Activated T-helper 1 cell treated with anti-CD3 and anti-CD28 coated beads, Interleukin-12 subunit alpha, Interleukin-12 subunit beta, Interleukin-2, Interleukin-4 antibody, amounts not matched to agents 30 ng/mL and 10 ng/mL and 1 ng/mL, durations not matched to agents 14 hours and 24 hours and 36 hours (primary cell): ENCODE measurements at places on chromosomes 4 and X. TPM values are rescaled to one million over a fixed set of nuclear protein-coding genes. Genes with fewer than 3 reads are reported as not detected.

- H3K4me3 ChIP-seq, result peak overlapping the region; percentile 96
- H3K36me3 ChIP-seq, result peaks cover 25% of the 10 kb centered on the region
- DNase-seq, result peak; percentile 1
- H3K27ac ChIP-seq, result peak overlapping the region; percentile 91
These were observed 63.3 kb upstream of the CCDC160 start for GRCh38 chrX:134173541-134174272.

DNA sequence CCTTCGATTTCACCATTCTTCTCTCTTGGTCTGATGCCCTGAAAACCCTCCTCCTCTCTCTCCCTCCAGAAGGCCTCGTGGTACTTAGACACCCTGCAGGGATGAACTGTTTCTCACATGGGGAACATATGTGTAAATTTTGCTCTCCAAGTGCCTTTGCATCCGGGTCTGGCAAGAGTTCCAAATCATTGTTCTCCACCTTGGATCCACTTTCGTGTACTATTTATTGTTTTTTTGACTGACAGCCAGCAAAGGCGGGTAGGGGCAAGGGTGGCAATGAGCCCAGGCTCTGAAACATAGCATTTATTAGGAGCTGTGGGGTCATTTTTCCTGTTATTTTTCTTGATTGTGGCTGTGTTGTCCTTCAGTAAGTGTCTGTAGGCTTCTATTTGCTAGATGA lies 81.7 kb downstream of the RTL5 start:
- no peaks in the 10 kb centered on the region for H3K4me1 ChIP-seq
- H3K27me3 ChIP-seq, result peaks cover 26% of the 10 kb centered on the region
- no peak for DNase-seq
- H3K27ac ChIP-seq, result no peak overlapping the region

GRCh38 chrX:123561439-123562215 lies 171.2 kb downstream of the THOC2 start:
- no peaks in the 10 kb centered on the region for H3K4me1 ChIP-seq
- no peak overlapping the region for H3K27ac ChIP-seq
- no peak overlapping the region for H3K4me3 ChIP-seq

GRCh38 chrX:153464116-153464515 lies 6.3 kb downstream of the HAUS7 start:
- H3K27ac ChIP-seq, result no peak overlapping the region
- DNase-seq, result no peak
- H3K27me3 ChIP-seq, result no peaks in the 10 kb centered on the region
- H3K4me1 ChIP-seq, result no peaks in the 10 kb centered on the region
- H3K36me3 ChIP-seq, result peaks cover 21% of the 10 kb centered on the region

CDS1 gene
- not detected in 2 replicates for total RNA-seq

- H3K4me1 ChIP-seq, result no peaks in the 10 kb centered on the region
- no peak for DNase-seq
- H3K27me3 ChIP-seq, result peaks cover 3% of the 10 kb centered on the region
These were observed 22.4 kb downstream of the AFP start for GRCh38 chr4:73458184-73459047.

PLXNB3 gene
- 0.21 and 0.81 TPM in 2 replicates for total RNA-seq

TMEM156 gene
- 27.7 and 29.4 TPM in 2 replicates for total RNA-seq

- H3K27ac ChIP-seq, result no peak overlapping the region
- H3K4me1 ChIP-seq, result no peaks in the 10 kb centered on the region
- H3K4me3 ChIP-seq, result no peak overlapping the region
- no peaks in the 10 kb centered on the region for H3K27me3 ChIP-seq
- no peaks in the 10 kb centered on the region for H3K36me3 ChIP-seq
These were observed 370.2 kb downstream of the GRIA2 start for GRCh38 chr4:157590679-157591078.

GRCh38 chr4:73431813-73432168 lies 4.2 kb upstream of the AFP start:
- no peaks in the 10 kb centered on the region for H3K4me1 ChIP-seq
- H3K27ac ChIP-seq, result no peak overlapping the region
- DNase-seq, result no peak
- H3K27me3 ChIP-seq, result peaks cover 3% of the 10 kb centered on the region

LDB2 gene
- not detected in 2 replicates for total RNA-seq

GRCh38 chr4:22299678-22300077 lies 216.2 kb downstream of the ADGRA3 start:
- H3K36me3 ChIP-seq, result no peaks in the 10 kb centered on the region
- no peak overlapping the region for H3K4me3 ChIP-seq
- H3K27ac ChIP-seq, result no peak overlapping the region
- no peaks in the 10 kb centered on the region for H3K27me3 ChIP-seq
- DNase-seq, result no peak

NLRP2B gene
- total RNA-seq, result not detected in 2 replicates

UGDH gene
- total RNA-seq, result 26.0 and 30.6 TPM in 2 replicates

DNA sequence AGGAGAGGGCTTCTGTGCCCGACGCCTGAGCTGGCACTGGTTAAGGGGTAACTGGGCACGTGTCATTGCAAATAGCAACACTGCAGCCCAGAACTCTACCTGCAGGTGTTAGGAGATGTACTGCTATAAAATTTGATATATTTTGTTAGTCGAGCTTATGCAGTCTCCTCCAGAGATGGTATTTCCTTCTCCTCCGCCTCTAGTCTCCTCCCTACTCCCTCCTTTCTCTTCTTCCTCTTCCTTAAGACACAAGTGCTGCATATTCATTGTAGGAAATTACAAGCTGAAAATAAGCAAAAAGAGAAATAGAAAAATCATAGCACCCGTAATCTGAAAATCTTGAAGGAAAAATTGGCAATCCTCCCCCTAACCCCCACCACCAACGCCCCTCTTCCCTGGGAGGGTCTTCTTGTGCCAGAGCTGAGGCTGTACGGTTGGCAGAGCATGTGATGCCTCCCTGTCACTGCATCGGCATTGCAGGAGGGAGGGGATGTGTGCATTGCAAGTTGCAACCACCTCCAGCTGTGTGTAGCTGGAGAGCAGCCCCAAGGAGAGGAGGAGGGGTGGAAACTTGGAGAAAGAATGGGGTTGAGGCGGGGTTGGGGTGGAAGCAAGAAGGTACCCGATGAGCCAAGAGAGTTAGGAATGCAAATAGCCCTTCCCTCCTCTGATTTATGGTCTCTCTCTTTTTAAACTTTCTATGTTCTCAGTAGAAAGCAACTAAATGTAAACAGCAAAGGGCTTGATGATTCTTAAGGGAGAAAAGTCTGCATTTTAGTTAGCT lies 48.3 kb upstream of the MND1 start:
- no peaks in the 10 kb centered on the region for H3K27me3 ChIP-seq
- no peak overlapping the region for H3K27ac ChIP-seq
- no peaks in the 10 kb centered on the region for H3K36me3 ChIP-seq

DNA sequence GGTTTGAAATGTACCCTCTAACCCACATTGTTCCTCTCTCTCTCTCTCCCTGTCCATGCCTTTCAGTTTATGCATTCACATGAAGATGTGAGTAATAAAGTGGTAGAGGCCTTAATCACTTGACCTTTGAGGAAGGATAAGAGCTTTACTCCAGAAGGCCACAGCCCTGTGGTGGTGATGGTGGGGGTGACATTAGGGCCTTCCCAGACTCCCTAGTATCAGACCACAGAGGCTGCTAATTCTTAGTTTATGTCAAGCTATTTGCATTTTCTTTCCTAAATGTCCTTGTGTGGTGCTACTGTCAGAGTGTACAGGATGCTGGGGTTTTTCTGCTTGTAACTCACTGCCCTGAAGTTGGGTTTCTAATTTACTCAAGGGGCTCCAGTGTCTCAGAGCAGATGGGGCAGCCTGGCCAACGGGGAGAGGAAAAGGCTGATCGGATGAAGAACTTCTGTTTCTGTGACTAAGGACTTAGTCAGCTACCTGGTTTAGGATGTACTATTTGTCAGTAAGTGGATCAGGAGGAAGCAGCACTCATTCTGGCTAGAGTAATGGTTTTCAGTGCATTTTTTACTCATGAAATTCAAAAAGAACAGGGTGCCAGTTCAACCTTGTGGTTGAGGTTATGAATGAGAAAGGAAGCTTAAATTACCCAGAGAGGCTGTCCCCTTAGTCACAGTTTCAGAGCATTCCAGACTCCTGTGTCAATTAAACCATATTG lies 509.6 kb upstream of the DIPK2B start:
- peak; percentile 16 for DNase-seq
- peak overlapping the region; percentile 11 for H3K4me3 ChIP-seq
- peaks cover 45% of the 10 kb centered on the region for H3K4me1 ChIP-seq
- H3K27ac ChIP-seq, result peak overlapping the region; percentile 90

DGAT2L6 gene
- total RNA-seq, result not detected in 2 replicates

- no peak overlapping the region for H3K27ac ChIP-seq
- no peaks in the 10 kb centered on the region for H3K27me3 ChIP-seq
- H3K4me1 ChIP-seq, result no peaks in the 10 kb centered on the region
- DNase-seq, result no peak
- H3K36me3 ChIP-seq, result no peaks in the 10 kb centered on the region
These were observed 400.6 kb downstream of the PABPC4L start for GRCh38 chr4:133800966-133801365.

- peaks cover 6% of the 10 kb centered on the region for H3K4me1 ChIP-seq
- H3K27ac ChIP-seq, result no peak overlapping the region
- no peak for DNase-seq
These were observed 165.3 kb upstream of the BCOR start for GRCh38 chrX:40263014-40263560.

- no peak for DNase-seq
- no peaks in the 10 kb centered on the region for H3K27me3 ChIP-seq
- no peak overlapping the region for H3K4me3 ChIP-seq
- H3K4me1 ChIP-seq, result peaks cover 11% of the 10 kb centered on the region
These were observed 73.9 kb downstream of the NSG1 start for GRCh38 chr4:4460759-4461158.

DNA sequence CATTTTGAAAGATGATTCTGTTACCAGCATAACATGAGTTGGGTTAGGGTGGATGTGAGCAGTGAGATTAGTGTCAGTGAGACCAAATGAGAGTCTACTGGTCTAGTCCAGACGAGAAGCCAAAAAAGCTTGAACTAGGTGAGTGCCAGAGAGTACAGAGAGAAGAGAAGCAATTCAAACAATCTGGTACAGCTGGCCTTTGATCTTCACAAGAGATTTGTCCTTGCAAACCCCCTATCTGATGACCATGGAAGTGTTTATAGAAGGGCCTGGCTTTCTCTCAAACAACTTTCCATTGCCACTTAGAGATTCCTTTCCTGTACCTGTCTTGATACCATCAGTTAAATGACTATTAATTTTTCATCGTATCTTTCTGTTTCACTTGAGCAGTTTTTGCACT lies 128.5 kb downstream of the PPA2 start:
- H3K4me1 ChIP-seq, result no peaks in the 10 kb centered on the region
- no peak for DNase-seq
- peaks cover 4% of the 10 kb centered on the region for H3K27me3 ChIP-seq
- no peak overlapping the region for H3K4me3 ChIP-seq
- no peak overlapping the region for H3K27ac ChIP-seq

DNA sequence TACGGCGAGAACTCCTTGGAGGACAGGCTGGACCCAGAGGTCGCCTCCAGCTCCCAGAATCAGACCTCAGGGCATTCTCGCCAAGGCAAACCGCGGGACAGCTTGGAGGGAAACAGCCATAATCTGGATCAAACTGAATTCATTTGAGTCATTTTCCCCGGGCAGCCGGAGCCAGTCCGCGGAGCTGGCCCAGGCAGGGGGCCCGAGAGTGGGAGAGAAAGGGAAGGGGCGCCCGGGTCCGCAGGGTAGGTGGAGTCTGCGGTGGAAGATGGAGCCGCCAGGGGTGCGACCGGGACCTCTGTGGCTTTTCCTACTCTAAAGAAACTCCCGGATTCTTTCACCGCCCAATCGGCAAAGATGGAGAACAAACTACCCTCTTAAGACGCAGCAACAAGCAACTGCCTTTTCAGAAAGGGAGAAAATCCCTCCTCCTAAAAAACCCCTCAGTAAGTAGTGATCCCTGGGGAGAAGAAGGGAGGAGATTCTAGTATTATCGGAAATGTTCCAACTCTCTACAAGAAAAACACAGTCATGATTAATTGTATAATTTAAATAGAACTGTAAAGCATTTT lies 5.2 kb downstream of the NKX3-2 start:
- peaks cover 77% of the 10 kb centered on the region for H3K27me3 ChIP-seq
- peaks cover 8% of the 10 kb centered on the region for H3K4me1 ChIP-seq
- no peak overlapping the region for H3K4me3 ChIP-seq
- peak overlapping the region; percentile 87 for H3K27ac ChIP-seq
- H3K36me3 ChIP-seq, result peaks cover 1% of the 10 kb centered on the region

GRCh38 chr4:24404281-24404680 lies 180.1 kb downstream of the DHX15 start:
- H3K4me3 ChIP-seq, result no peak overlapping the region
- no peak for DNase-seq
- no peaks in the 10 kb centered on the region for H3K36me3 ChIP-seq
- H3K27ac ChIP-seq, result no peak overlapping the region

- no peak overlapping the region for H3K4me3 ChIP-seq
- H3K27ac ChIP-seq, result no peak overlapping the region
- H3K36me3 ChIP-seq, result no peaks in the 10 kb centered on the region
- H3K27me3 ChIP-seq, result no peaks in the 10 kb centered on the region
- no peak for DNase-seq
These were observed 27.7 kb downstream of the ATP7A start for GRCh38 chrX:77938083-77938680.

NEK1 gene
- total RNA-seq, result 9.1 and 11.6 TPM in 2 replicates

DNA sequence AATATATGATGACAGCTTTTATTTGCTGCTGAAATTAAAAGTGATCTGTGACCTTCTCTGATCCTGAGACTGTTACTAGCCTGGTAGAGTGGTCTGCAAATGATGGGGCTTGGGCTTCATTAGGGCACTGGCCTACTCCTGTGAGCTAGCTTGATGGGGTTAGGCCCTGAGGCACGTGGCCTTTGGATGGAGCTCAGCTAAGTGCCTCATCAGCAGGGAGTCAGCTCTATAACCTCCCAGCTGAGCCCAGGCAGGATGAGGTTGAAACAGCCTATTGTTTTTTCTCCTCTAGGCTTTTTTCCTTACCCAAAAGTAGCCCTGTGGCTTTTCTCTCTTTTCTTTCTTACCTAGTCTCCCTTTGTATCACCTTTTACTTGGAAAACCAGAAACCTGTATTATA lies 92.2 kb downstream of the AFF2 start:
- H3K36me3 ChIP-seq, result no peaks in the 10 kb centered on the region
- H3K27me3 ChIP-seq, result peaks cover 2% of the 10 kb centered on the region
- no peak for DNase-seq
- no peaks in the 10 kb centered on the region for H3K4me1 ChIP-seq

GRCh38 chr4:22552812-22553211 lies 36.9 kb upstream of the ADGRA3 start:
- H3K27ac ChIP-seq, result no peak overlapping the region
- H3K4me3 ChIP-seq, result no peak overlapping the region
- no peak for DNase-seq
- no peaks in the 10 kb centered on the region for H3K36me3 ChIP-seq

DNA sequence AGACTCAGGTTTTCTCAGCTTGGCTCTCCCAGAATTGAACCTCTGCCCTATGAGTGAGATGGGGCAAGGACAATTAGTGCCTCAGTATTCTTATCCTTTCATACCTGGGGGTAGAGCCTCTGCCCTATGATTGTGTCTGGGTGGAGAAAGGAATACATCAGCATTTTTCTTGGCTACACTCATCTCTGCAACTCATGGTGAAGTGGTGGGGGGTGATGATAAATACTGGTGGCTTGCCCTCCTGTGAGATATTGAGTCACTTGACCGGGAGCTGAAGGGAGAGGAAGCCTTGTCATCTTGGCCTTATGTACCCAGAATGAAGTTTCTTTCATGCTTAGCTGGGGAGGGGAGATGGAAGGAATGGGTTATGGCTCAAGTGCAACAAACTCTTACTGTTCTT lies 71.3 kb upstream of the ENOX2 start:
- no peak overlapping the region for H3K27ac ChIP-seq
- H3K36me3 ChIP-seq, result no peaks in the 10 kb centered on the region
- no peak for DNase-seq
- no peak overlapping the region for H3K4me3 ChIP-seq

GLRA3 gene
- not detected in 2 replicates for total RNA-seq

- peaks cover 11% of the 10 kb centered on the region for H3K36me3 ChIP-seq
- H3K4me1 ChIP-seq, result peaks cover 88% of the 10 kb centered on the region
- DNase-seq, result no peak
- no peaks in the 10 kb centered on the region for H3K27me3 ChIP-seq
- no peak overlapping the region for H3K4me3 ChIP-seq
- H3K27ac ChIP-seq, result peak overlapping the region; percentile 47
These were observed 52.2 kb downstream of the FRYL start for GRCh38 chr4:48727666-48728459.

FAM47E gene
- total RNA-seq, result not detected in 2 replicates
